ENCODE measurements at places on chromosomes 4 and X. TPM values are rescaled to one million over a fixed set of nuclear protein-coding genes. Genes with fewer than 3 reads are reported as not detected.

DNA sequence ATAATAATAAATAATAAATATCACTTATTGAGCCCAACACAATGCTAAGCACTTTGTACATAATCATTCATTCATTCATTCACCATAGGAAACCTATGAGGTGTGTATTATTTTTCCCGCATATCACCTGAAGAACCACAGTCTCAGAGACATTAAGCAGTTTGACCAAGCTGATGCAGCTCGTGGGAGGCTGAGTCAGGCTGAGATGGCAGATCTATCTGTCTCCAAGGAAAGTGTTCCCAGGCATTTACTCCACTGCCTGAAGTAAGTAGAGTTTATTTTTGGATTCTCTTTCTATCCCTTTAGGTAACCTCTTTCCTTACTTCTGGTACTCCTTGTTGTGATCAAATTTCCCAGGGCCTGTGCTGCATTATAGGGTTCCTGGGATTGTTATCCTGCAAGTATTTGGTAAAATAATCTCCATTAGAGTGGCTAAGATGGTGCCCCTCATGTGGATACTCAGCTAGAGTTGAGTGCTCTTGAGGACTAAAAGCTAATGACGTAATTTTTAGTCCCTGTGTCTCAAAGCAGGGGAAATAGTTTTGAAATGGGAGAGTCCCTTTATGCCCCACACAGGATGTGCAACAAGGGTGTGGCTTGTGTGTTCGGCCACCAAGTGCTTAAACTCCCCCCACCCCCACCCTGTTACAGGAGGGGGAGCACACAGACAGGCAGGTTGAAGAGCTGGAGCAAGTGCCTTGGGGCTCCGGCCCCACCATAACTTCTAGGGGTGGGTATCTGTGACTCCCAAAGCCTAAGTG, 467.0 kb downstream of the STIM2 start:
- DNase-seq = no peak

GRCh38 chr4:3302173-3302785, 9.5 kb downstream of the RGS12 start:
- DNase-seq = peak; percentile 86

TRIM75 gene
- total RNA-seq = not detected

ZAR1 gene
- total RNA-seq = not detected
